CD4-positive, alpha-beta T cell treated with Interleukin-4 for 4 hours (primary cell): ENCODE measurements at places on chromosomes 13 and 19.

DNA sequence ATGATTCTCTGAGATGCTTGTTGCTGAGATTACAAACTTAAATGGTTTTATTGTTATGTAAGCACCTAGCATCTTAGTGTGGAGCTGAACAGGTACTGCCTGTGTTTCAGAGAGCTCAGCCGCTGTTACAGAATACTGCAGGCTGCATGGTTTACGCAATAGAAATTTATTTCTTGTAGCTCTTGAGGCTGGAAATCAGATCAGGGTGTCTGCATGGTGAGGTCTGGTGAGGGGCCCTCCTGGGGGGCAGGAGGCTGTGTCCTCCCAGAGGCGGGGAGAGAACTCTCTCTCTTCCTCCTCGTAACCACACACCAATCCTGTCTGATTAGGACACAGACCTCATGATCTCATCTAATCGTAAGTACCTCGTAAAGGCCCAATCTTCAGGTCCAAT, 13.1 kb downstream of the ATP11A start:
- no peak for DNase-seq

DNA sequence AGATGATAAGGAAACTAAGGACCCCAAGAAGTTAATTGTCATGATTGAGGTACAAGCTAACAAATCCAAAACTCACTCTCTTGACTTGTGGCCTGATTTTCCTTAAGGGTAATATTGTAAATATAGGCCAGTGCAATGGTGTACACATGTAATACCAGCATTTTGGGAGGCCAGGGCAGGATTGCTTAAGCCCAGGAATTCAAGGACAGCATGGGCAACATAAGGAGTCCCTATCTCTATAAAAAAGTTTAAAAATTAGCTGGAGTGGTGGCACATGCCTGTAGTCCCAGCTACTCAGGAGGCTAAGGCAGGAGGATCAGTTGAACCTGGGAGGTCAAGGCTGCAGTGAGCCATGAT, 28.7 kb upstream of the GARRE1 start:
- no peak for DNase-seq

GRCh38 chr19:15575406-15575805, 39.6 kb upstream of the CYP4F8 start:
- DNase-seq = no peak

DNA sequence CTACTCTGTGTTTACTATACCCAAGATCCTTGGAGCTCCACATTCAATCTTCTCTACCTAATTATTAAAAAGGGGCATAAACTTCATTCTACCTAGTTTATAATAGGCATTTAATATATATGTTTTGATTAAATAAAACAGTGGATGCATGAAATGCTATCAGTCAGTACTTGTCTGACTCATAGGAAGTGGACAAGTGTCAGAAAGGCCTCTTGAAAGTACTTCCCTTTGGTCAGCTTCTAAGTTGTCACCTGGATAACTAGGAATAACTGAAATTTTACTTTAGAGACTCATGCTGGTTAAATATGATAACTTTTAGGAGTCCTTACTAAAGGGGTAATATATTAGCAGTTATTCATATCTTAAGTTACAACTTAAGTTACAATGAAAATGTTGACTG, 329.8 kb downstream of the KLF5 start:
- no peak for DNase-seq

- DNase-seq = no peak
Observed at GRCh38 chr13:64528838-64529237, 2701.3 kb downstream of the PCDH9 start.

DNA sequence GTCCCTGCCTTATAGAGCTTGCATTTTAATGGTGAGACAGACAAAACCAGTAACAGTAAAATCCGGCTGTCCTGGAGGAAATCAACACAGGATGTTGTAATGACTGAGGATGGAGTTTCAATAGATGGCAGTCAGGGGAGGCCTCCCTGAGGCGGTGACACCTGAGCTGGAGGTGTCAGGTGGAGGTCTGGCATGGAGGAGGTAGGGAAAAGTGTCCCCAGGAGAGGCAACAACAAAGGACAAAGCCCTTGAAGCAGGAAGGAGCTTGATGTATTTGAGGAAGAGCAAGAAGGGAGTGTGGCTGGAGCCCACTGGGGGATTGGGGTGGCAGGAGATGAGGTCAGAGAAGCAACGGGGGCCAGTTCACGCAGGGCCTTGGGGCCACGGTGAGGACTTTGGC, 7.8 kb downstream of the GRIN2D start:
- no peak for DNase-seq

DNA sequence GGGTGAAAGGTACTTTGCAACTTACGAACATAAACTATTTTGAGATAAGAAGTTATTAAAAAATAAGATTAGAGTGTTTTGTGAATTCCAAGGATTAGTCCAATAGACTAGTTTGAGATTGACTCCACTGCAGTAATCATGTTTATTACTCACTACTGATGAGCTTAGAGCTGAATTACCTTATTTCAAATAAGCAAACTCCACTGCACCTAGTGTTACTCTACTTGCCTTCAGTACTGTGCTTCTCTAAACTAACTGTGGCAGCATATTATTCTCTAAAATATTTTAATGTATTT, 111.7 kb downstream of the MIPEP start:
- DNase-seq = no peak

DNA sequence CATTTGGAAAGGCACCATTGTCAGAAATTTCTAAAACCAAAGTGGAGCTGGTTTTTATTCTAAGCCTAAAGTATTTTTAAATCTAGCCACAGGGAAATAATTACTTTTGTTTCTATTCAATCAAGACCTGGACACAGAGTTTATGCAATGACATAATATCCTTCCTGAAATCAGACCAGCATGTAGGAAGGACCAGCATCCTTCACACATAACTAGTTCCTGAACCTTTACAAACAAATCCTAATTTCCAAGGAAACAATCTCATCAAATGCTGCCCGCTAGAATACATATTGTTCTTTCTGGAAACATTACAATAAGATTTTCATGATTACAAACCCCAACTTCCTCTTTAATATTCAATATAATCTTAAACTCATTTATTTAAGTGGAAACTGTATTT, 1.5 kb downstream of the STARD13 start:
- DNase-seq = no peak

- no peak for DNase-seq
Observed at GRCh38 chr19:7953060-7953459, 9.6 kb upstream of the TIMM44 start.

DNA sequence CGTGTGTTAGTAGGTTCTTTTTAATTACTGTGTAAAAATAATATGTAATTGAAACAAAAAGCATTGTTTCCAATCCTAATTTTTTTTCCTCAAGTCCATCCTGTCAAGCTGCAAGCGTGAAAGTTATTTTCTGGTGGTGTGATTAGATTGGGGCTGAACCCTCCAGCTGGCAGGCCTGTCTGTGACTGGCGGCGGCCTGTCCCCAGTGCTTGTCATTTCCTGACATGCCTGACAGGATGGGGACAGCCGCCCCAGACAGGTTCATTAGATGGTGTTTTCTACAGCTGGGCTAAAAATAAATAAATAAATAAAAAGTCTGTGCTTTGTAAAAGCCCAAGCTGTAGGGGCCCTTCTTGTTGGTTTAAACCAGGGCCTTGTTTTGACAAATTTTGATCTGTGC, 53.7 kb upstream of the MAB21L1 start:
- DNase-seq = no peak

GRCh38 chr19:58492265-58492664, 16.1 kb downstream of the ZNF446 start:
- no peak for DNase-seq

GRCh38 chr19:10339380-10339960, at the start of gene ICAM3:
Gene ICAM3, minus strand, starts transcription at chr19:10339624. Its CDS starts 10 bp downstream, at chr19:10339614.
- DNase-seq = peak; percentile 68

DNA sequence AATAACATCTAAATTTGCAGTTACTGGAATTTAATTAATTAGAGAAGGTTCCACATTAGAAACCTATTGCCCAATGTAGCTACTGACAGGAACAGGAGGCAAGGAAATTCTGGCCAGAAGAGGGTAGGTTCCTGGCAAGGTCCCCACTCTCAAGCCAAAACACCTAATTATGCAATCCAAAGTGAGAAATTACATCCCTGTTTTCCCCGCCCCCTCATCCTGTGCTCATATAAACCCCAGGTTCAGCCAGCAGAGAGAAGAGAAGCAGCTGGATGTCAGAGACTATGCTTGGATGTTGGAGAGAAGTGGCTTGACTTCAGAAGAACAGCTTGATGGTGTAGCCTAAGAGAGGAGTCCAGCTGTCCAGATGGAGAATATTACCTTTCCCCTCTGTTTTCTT, 951.3 kb upstream of the PRR20A start:
- no peak for DNase-seq

DNA sequence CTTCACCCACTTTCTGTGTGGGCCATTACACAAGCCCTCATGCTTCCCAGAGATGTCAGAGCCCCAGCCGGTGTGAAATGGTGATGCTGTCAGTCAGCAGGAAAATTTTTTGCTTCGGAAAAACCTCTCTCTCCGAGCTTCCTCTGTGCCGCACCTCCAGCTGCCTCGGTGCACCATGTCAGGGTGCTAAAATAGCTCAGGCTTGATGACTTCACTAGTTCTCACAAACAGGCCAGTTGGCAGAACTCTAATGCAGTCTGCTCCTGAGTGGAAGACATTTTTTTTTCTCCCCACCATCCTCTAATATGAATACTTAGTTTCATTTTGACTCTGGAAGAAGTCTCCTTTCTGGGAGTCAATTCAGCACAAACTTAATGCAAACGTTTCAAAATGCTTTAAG, 71.3 kb downstream of the KLF12 start:
- DNase-seq = peak; percentile 49

- DNase-seq = no peak
Observed at GRCh38 chr13:59337070-59337469, 826.7 kb downstream of the DIAPH3 start.

GRCh38 chr13:92590503-92590908, 636.1 kb upstream of the GPC6 start:
- DNase-seq = no peak

GRCh38 chr13:19670147-19670546, 36.7 kb downstream of the MPHOSPH8 start:
- DNase-seq = no peak

DNA sequence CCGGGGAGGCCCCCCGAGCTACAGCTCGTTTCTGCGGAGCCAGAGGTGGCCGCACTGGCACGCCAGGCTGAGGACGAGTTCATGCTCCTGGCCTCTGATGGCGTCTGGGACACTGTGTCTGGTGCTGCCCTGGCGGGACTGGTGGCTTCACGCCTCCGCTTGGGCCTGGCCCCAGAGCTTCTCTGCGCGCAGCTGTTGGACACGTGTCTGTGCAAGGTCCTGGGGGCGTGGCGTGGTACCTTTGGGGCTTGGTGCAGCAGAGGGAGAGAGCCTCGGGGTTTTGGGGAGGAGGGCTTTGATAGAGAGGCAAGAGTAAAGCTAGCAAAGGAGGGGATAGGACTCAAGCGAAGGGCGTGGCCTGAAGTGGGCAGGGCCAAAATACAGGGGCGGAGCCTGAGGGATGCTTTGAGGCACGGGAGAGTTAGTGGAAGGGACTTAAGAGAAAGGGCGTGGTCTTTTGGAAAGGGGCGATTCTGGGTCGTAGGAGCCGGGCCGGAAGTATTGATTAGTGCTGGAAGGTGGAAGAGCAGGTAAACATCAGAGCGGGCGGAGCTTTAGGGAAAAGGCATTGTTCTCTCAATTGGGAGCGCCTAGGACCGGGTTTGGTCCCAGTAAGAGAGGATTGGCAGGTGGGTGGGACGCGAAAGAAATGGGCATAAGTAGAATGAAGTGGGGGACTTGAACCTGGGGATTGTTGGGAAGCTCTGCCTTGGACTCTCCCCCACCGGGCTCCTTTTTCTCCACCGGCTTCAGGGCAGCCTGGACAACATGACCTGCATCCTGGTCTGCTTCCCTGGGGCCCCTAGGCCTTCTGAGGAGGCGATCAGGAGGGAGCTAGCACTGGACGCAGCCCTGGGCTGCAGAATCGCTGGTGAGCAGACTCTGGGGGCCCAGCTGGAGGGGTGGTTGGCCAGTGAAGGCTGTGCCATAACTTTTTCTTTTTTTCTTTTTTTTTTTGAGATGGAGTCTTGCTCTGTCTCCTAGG, 1.2 kb downstream of the PPM1N start:
- DNase-seq = peak; percentile 65

DNA sequence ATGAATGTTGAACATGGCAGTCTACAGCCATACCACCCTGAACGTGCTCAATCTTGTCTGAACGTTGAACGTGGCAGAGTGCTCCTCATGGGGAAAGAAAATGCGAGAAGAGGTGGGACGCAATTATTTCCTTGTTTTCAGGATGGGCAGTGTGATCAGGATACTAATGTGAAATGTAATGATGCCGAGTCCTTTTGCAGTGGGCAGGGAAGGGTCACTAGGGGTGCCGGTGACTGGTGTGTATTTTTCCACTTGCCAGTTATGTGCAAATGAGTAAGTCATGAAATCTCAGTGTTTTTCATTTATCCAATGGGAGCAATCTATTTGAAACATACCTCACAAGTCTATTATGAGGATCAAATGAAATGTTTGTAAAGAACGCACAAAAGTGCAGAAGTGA, 84.8 kb downstream of the LNX2 start:
- no peak for DNase-seq

GRCh38 chr19:40928850-40929249, 46.8 kb upstream of the CYP2A7 start:
- no peak for DNase-seq

- DNase-seq = no peak
Observed at GRCh38 chr19:35655600-35655999, 7.5 kb downstream of the COX6B1 start.

DNA sequence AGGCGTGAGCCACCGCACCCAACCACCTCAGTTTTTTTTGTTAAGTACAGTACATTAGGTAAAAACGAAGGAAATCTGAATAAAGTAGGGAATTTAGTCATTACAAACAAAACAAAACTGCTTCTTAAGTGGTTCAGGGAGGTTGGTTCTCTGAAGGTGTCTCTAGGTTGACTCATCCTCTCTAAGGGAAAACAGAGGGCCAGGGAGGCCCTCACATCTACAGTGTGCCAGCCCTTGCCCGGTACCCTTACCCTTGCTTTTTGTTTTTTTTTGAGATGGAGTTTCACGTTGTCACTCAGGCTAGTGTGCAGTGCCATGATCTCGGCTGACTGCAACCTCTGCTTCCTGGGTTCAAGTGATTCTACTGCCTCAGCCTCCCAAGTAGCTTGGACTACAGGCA, 17.2 kb upstream of the JUND start:
- no peak for DNase-seq

DNA sequence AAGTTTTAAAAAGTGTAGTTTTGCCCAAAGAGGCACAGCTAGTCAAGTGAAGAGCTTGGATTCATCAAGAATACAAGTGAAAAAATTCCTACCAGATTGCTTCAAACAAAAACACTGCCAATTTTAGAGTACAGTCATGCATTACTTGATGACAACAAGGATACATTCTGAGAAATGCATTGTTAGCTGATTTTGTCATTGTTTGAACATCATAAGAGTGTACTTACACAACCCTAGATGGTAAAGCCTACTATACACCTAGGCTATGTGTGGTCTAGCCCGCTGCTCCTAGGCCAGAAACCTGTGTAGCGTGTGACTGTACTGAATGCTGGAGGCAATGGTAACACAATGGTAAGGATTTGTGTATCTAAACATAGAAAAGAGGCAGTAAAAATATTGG, 41.1 kb downstream of the TMTC4 start:
- no peak for DNase-seq

GRCh38 chr13:103537616-103538015, 471.4 kb upstream of the SLC10A2 start:
- DNase-seq = no peak
